Activated CD4-positive, alpha-beta T cell treated with anti-CD3 and anti-CD28 coated beads for 4 hours (primary cell): ENCODE measurements at places on chromosomes 7 and 10.

GRCh38 chr7:4958477-4959301, at the start of gene MMD2:
Gene MMD2 (minus strand): TSS chr7:4959187. CDS start chr7:4959017, 170 bp downstream.
- DNase-seq = no peak

GRCh38 chr7:103487419-103487818, 41.4 kb upstream of the SLC26A5 start:
- no peak for DNase-seq

- DNase-seq = no peak
Measured at GRCh38 chr7:92643821-92644220, 53.6 kb upstream of the FAM133B start.

GRCh38 chr7:77197141-77197540, 2.5 kb downstream of the FGL2 start:
- DNase-seq = no peak

DNA sequence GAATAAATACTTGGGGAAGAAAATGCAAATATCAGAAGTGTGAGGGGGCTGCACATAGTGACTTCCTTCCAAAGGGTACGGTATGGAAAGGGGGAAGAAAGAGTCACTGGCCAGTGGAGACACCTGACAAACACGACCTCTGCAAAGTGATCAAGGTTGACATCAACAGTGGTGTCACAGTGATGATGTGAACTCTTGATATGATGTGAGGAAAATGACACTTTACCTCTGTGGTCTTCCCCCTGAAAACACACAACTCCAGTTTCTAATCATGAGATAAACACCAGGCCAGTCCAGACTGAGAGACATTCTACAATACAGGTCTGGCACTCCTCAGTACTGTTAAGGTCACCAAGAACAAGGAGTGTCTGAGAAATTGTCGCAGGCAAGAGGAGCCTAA, 169.7 kb downstream of the BUB3 start:
- DNase-seq = no peak

DNA sequence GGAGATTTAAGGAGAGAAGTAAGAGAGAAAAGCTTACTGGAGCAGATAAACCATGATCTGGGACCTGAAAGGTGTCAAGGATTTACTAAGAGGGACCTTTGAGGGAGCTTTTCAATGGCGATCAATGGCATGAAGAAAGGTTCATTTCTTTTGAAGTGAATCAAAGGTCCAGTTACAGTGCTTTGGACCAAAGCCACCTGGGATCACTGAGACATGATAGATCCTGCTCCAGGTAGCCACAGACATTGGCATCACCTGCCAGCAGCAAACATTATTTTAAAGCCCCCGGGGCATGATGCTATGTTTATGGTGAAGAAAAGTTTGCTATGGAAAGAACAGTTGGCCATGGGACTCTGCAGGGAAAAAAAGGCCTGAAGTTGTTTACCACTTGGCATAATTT, 109.4 kb downstream of the SLC25A13 start:
- no peak for DNase-seq

DNA sequence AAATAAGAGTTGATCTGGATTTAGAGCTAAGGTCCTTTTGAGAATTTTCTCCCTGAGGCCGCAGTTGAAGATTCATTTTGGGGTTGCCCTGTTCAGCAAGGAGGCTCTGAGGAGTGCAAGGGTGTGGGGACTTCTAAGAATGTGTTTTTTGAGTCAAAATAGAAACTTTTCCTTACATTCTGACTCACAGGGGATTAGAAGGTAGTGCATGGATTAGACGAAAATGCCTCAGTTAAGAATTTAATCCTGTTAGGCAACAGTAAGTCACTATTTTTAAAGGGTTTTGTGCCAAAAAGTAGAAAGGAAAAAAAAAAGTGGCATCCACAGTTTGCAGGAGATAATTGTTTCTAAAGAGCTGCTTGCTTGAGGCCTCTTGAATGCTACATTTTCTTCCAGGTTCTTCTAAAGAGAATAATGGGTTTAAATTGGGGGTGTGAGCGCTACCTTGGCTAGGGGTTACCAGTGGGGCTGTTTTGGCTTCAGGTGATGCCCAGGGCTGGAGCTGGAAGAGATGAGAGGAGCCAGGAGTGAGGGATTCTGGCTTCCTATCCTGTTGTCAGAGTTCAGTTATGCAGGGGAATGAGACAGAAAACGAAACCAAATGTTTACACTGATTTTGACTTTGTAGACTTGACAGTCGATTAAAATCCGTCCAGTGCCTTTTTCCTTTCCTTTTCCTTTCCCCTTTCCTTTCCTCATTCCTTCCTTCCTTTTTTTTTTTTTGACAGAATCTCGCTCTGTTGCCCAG, 52.9 kb downstream of the BAMBI start:
- DNase-seq = no peak

- DNase-seq = no peak
Measured at GRCh38 chr7:35905555-35905954, 104.7 kb downstream of the SEPTIN7 start.

DNA sequence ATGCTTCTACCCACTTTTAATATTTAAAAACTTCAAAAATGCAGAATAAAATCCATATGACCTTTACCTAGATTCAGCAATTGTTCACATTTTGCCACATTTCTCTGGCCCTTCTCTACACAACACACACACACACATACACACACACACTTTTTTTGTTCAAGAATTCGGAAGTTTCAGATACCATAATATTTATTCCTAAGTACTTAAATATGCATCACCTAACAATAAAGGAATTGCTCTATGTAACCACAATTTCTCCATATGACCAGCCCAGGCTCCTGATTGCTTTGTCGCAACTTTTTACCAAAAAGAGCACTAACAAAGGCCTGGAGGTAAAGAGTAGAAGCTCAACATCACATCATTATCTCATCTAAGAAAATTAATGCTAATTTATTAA, 106.6 kb downstream of the FAS start:
- no peak for DNase-seq

DNA sequence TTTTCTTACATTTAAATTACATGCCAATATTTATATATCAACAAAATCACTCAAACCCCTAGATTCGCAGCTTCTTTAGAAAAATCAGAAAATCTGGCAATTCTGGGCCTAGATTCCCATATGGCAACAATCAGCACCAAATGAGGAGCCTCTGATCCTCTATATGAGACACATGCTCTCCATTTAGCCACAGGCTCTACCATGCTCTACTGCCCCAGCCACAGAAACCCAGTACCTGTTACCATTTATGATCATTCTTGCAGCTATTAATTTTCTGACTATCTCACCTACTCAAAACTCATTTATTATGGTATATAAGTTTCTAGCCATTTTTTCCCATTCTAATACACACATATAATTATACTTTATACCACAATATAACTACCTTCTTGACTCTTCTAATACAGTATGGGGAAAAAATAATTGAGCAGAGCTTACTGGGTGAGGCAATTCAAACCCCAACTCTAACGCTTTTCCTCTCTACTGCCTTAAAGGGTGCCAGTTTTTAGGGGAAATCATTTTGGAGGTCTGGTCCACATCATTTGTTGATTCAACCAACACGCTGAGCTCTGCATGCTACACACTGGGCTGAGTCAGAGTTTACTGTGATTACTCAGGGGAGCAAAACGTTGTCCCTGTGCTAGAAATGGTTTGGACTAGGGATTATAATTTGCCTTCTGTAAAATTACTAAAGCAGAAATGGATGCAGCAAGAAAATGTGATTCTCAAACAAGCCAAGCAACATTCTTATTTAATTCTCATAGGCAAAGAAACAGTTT, 11.6 kb downstream of the PDLIM1 start:
- DNase-seq = no peak

- DNase-seq = no peak
Measured at GRCh38 chr7:148975896-148976295, 52.4 kb downstream of the PDIA4 start.

GRCh38 chr7:103613655-103614642, 167.9 kb upstream of the SLC26A5 start:
- no peak for DNase-seq

DNA sequence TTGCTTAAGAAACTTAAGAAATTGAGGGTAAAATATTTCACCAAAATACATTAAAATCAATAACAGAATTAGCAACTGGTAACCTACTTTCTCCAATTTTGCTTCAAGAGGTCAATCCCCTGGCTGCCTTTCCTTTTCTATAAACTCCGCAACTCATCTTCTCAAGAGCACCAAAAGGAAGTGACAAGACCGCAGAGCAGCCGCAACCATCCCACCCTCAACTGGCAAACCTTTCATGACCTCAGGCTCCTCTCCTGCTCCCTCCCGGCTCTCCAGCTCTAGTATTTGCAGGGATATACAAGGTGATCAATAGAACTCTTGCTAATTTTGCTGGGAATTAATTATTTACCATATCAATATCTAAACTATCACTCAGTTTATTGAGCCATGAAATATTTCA, 88.9 kb downstream of the ATE1 start:
- DNase-seq = no peak

- DNase-seq = no peak
Measured at GRCh38 chr7:123552641-123553040, 5.0 kb downstream of the NDUFA5 start.
